ENCODE measurements at places on chromosomes 6 and 20.

DNA sequence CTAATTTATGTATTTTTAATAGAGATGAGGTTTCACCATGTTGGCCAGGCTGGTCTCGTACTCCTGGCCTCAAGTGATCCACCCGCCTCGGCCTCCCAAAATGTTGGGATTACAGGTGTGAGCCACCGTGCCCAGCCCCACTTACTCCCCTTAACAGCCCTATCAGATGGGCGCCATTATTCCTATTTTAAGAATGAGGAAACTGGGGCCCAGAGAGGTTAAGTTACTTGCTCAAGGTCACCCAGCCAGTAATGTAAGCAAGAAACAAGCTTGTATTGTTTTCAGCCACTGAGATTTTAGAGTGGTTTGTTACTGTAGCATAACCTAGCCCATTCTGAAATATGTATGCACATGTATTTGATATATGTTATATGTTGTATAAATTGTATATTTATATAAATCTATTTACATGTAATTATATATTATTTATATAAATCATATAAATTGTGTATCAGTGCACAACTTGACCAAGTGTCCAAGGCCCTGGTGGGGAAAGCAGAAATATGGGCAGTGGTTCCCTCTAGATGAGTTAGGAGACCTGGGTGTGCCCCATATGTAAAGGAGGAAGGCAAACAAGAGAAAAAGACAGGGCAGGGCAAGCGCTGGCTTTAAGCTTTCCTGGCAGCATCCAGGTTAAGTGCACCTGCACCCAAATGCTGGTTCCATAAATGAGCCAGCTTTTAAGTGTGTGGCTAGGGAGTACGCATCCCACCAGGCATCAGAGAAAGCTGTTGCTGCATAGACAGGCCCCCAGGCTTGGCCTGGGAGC lies 1.2 kb upstream of the GUCA1A start:
- no peak for DNase-seq

DNA sequence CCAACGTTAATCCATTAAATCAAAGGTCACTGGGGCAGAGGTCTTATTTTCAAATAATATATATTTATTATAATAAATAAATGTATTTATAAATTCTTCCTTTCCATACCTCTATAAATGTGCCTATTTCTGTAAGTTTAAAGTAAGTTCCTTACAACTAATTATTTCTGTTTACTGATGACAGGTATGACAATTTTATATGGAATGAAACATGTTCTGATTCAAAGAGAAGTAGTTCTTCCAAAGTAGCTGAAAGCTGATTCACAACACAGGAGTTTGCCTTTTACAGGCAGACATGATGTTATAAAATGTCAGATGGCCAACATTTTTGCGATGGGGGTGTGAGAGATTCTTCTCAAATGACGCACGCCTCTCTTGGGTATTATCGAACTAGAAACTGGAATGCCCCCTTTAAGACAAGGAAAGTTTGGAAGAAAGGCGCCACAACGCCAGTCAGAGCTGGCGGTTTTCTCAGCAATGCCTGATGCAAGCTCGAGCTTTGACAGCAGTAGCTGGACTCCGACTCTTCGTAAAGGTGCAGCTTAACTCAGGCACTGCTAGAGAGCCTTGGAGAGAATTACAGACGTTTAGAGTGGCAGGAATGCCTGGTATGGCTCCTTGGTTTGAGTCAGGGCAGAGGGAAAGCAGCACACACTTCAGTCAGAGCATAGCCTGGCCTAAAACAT lies 92.1 kb downstream of the FOXC1 start:
- peak; percentile 19 for DNase-seq

GRCh38 chr6:87243812-87244211 lies 78.6 kb upstream of the SMIM8 start:
- no peak for DNase-seq

GRCh38 chr6:73870907-73871306 lies 174.9 kb downstream of the CD109 start:
- no peak for DNase-seq
